ENCODE measurements at places on chromosomes 13 and 19.

GRCh38 chr19:56727677-56728076 is 56.1 kb upstream of the ZNF835 start:
- no peak for DNase-seq

- no peak for DNase-seq
Observed at GRCh38 chr13:59364641-59365085, 799.1 kb downstream of the DIAPH3 start.

DNA sequence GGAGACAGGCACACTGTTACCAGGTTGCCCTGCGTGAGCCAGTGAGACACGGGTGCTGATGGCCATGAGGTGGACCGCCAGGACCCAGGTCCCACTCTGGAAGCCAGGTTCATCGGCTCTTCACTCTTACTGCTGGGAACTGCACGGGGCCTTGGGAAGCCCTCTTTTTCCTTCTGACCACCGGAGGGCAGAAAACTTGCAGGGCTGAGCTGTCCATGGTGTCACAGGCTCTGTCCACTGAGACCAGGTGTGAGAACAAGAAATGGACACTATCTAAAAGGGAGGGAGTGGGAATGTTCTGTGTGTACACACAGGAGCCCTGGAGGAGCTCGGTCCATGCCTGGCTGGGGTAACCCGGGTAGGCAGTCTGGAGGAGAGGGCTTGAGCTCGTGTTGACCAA is 93.4 kb downstream of the UQCRFS1 start:
- DNase-seq: no peak

DNA sequence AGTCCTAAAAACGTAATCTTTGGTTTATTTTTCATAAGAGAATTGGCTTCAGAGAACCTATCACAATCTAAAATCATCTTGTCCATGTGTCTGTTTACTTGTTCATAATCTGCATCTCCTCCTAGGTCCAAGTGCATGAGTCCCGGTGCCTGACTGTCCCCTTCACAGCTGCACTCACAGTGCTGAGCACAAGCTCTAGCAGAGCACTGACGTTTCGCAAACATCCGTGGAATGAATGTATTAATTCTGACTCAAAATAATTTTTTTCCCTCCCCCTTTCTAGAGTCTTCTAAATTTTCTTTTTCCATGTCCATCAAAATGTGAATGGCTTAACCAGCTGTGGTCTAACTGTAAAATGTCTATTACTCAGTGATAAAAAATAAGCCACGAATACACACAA is 245.5 kb upstream of the TSHZ3 start:
- no peak for DNase-seq

GRCh38 chr19:39133431-39134270 is 8.1 kb downstream of the PAK4 start:
- DNase-seq: no peak

DNA sequence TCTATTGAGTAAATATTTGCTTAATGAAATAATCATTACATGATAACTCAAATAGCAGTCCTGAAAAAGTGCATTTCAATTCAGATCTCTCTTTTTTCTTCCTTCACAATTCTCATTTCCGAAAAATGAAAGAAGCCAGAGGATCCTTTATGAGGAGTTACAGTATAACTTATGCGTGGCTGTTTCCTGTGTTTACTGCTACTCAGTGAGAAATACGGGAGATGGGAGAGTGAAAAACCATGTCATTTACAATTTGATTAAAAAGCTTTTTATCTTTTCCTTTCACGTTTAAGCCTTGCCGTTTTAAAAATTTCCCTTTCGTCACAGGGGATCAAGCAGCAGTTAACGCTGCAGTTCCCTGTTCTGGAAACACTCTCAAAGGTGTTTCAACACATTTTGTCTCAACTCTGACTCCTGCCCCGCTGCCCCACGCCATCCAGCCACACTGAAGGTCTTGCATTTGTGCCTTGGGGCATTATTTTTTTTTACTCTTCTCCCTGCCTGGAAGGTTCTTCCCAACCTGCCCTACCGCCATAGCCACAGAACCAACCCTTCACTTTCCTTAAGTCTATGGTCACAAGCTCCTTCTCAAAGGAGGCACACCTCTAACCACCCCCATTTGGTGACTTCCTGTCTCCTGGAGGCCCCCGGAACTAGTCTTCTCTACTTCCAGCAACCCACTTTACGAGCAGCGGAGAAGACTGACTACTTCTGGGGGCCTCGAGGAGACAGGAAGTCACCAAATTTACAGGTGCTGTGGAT is 17.0 kb downstream of the KL start:
- DNase-seq: no peak

DNA sequence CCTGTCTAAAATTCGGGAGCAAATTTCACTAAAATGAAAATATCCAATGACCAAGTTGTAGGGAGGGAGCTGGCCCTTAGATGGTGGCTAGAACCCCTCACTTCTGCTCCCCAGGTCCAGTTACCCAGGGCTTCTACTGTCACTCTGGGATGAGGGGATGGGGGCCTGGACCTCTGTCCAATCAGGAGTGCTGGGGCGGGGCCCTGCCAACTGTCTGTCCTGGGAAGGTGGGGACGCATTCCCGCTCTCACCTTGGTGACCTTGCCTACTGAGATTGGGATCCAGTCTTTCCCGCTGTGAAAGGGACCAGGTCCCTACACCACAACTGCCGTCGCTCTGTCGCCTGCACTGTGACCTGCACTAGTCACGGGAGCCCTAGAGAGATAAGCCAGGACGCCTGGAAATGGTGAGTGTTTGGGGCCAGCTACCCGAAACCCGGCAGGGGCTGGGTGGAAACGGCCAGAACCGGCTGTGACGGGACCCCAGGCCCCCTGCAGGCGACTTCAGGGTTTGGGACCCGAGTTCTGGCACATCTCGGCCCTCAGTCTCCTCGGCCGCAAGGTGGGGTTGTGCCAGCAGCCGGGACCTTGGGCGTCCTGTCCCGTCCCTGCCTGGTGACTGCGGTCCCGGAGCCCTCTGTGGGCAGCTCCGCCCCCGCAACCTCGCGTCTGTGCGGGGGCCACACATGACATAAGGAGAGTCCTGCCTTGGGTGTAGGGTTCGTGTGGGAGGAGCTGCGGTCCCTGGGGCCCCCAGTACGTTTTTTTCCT is 22.8 kb downstream of the ZNF20 start:
- no peak for DNase-seq

- peak; percentile 9 for DNase-seq
Observed at GRCh38 chr13:72062566-72062965, 195.6 kb upstream of the DACH1 start.

DNA sequence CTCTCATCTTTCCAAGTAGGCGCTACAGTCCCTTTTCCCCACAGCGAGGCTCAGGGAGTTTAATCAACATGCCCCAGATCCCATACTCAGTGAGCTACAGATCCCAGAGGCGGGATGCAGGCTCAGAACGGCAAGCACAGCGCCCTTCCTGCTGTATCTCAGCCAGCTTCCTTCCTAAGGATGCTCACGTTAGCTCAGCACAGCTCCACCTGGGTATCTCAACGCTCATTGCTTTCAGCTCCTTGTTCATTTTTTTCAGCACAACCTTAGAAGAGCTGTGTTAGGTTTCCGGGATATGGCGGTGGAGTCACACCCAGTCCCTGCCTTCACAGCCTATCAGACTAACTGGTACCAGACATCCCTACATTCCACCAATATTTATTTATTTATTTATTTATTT is 3.1 kb upstream of the MEGF8 start:
- DNase-seq: no peak

DNA sequence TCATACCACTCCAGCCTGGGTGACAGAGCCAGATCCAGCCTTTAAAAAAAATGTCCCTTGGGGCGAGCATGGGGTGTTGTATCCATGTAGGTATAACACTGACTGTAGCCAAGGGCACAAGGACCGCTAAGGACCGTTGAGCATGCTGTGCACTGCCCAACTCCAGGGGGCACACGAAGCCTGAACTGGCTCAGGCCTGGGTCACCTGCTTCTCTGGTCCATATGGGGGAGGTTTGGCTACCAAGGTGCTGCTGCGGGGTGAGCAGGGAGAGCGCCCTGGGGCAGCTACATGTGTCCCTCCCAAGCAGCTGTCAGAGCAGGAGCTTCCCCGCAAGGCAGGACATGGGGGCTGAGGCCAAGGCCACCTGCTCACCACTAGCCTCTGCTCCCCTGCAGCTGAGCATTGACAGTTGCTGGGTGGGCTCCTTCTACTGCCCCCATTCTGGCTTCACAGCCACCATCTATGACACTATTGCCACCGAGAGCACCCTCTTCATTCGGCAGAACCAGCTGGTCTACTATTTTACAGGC is 16.3 kb downstream of the CATSPERG start:
- no peak for DNase-seq

- no peak for DNase-seq
Observed at GRCh38 chr13:108561149-108561548, 68.3 kb upstream of the MYO16 start.

GRCh38 chr13:64534302-64534701 is 2695.8 kb downstream of the PCDH9 start:
- DNase-seq: no peak

DNA sequence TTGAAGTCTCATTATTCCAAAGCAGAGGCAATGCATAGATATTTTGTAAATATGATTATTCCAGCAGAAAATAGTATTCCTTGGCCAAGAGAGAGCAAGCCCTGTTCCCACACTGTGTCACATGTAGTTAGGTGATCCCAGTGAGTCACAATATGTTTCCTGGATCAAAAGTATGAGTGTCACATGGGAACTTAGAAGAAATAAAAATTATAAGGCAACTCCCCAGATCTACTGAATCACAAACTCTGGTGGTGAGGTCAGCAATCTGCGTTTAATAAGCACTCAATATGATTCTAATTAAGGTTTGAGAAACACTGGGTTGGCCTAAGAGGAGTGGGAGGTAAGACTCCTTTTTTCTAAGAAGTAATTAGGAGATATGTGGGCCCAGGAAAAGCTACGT is 1504.5 kb upstream of the PCDH20 start:
- DNase-seq: no peak

DNA sequence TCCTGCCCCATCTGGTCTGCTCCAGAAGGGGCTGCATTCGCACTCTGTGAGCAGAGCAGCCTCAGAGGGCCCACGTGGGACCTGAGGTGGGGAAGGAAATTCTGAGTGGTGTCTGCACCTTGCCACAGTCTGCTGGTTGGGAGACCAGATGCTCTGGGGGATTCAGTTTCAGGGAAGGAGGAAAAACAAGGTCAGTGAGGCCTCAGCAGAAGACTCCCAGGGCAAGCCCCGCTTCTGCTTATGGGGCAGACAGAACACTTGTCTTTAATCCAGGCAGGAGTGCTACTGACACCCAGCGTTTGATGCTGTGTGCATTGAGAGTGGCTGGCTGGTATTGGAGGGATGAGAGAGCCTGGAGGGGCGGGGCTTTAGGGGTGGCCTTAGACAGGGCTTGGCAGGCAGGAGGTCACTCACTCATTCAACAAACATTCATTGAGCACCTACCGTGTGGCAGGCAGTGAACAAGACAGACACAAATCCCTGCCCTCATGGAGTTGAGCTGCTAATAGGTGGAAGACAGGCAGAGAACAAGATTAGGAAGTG is 4.9 kb upstream of the CLEC17A start:
- peak; percentile 13 for DNase-seq

DNA sequence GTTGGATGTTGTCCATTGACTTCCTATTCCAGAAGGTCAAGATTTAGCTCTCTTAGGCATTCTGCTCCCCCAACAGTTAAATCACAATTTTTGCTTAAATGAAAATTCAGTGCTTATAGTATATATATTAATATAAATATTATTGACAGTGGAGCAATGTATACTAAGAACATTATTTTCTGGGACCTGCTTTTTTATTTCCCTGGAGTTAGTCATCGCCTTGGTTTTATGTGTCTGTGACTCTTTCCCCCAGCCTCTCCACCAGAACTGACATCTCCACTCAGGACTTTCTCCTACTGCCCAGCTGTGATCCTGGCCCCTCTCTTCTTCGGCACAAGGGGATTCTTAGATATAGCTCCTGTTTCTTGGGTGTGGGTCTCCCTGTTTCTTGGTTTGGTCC is 10.2 kb upstream of the MATK start:
- no peak for DNase-seq

DNA sequence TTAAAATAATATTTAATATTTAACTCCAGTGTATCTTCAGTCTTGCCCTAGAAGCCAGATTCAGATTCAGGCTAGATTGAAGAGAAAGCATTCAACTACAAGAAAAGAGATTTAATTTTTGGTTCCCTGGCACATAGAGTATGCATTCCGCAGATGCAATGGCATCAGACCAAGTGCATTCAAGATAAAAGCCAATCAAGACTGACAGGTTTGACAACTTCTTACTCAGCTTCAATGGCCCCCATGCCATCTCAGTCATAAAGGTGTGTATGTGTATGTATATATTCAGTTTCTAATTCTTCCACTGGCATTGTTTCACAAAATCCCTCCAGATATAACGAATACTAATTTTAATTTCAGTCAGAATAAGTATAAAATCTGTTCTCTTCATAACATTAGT is 650.8 kb upstream of the GPC6 start:
- DNase-seq: no peak

DNA sequence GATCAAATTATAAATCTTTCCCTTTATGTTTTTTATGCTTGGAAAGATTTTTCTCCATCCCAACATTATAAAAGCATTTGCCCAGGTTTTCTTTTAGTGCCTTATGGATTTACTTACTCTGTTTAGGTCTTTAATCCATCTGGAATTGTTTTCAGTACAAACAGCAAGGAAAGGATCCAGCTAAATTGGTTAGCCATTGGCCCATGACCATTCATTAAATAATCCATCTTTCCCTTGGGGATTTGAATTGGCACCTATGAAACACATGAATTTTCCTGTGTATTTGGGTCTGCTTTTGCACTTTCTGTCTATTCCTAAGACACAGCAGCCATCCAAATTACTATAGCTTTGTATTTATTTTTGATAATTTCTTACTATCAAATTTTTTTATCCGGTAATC is 28.8 kb upstream of the SHKBP1 start:
- no peak for DNase-seq

DNA sequence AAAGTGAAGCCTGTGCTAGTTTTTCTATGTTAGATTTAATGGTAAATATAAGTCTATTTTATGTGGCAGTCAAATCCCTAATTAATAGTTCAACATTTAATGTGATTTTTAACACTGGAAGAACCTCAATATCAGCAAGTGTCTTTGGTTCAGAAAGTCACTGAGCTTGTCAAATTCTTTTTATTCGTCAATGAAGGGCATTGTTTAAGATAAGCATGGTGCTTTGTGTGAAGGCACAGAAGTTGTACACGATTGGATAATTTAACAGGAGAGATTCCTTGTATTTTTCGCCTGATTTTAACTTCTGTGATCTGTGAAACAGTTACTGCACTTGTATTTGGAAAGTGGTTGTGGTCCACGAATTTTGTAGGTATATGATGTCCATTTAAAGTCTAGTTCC is 30.2 kb upstream of the RB1 start:
- DNase-seq: no peak

GRCh38 chr13:99737481-99738245 is 233.9 kb downstream of the ZIC5 start:
- no peak for DNase-seq

DNA sequence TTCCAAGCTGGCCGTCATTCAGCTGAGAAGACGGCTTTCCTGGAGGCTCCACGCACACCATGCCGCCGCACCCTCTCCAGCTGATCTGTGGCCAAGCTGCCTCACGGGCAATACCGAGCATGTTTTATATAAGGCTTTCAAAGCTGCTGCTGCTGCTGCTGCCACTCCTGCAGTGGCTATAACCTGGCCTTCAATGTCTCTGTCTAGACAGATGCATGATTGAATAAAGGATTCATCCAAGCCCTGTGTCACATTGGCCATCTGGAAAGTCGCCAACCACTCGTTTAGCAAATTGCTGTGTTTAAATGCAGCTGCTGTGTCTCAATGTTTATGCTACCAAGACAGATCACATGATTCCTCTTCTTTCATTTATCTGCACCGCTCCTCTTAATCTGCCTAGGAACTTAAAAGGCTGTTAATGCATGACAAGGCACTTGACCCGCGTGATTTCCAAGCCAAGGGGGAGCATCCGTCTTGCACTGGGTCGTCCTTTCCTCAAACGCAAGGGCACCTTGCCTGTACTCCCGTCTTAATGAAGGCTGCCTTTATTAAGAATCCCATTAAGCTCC is 114.3 kb downstream of the TEX26 start:
- DNase-seq: no peak
